Right cardiac atrium (tissue), 5 donors: ENCODE measurements at places on chromosomes 13 and 19.
A peak's percentile ranks its signal among the peaks of the same experiment; 100 is the strongest.

DNA sequence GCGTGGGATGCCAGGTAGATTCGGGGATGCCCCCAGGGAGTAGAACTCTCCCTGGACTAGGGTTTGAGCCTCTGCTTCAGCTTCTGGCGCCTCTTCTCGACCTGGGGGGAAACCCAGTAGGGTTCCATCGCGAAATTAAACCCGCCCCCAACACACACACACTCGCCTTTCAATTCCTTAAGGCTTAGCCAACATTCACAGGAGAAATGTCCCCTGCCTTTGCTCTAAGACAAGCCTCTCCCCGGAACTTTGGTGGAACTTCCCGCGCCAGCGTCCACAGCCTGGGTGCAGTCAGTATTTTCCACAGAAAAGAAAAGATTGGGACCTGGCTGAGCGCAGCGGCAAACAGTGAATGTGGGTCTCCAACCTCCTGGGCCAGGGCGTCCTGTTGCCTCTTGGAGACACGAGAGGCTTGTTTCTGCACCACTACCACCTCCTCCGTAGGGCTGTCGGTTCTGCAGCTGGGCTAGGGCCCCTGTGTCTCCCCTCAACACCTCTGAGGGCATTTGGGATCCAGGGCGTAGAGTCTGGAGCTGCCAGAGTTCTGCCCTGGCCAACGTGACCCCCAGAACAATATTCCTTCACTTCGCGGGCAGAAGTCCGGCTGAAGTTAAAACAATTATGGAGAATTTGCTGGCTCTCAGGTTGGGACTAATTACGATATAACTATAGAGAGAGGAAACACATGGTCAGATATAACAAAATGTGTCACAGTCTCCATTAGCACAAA is 3.2 kb downstream of the PDX1 start:
- DNase-seq, result no peak

GRCh38 chr13:72823724-72824123 is 41.8 kb downstream of the PIBF1 start:
- DNase-seq, result no peak

GRCh38 chr13:99996381-99996973 is 14.9 kb downstream of the ZIC2 start:
- DNase-seq, result no peak

GRCh38 chr19:52066258-52066863 is 17.7 kb upstream of the ZNF432 start:
- DNase-seq, result no peak

GRCh38 chr19:55603581-55604292 is 1.7 kb upstream of the ZNF865 start:
- no peak for DNase-seq

DNA sequence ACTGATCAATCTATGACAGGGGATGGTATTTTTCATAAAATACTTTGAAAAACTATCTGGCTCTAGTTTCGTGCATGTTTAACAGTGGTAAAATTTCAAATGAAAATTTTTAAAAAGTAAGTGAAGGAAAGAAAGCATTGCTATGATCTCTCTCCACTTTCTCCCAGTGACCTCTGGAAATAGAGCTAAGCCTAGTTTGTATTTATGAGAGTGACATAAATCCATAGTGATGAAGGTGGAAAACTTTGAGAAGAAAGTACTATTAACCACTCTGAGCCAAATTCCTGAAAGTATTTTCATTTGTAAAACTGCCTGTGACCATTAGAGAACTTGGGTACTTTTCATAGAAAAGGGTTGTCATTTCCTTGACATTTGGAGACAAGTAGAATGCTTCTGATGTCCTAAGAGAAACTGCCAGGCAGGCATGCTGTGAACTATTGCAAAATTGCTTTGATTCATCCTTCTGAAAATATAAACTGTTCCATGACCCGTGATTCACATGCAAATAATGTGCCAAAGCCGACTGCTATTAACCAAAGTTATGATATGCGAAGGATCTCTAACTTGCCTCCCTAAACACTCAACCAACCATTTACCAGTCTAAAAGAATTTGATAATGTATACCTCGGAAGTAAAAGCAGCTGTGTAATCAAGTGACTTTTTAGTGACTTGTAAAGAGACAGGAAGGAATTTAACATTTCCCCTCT is 133.2 kb downstream of the VWA8 start:
- DNase-seq, result no peak

DNA sequence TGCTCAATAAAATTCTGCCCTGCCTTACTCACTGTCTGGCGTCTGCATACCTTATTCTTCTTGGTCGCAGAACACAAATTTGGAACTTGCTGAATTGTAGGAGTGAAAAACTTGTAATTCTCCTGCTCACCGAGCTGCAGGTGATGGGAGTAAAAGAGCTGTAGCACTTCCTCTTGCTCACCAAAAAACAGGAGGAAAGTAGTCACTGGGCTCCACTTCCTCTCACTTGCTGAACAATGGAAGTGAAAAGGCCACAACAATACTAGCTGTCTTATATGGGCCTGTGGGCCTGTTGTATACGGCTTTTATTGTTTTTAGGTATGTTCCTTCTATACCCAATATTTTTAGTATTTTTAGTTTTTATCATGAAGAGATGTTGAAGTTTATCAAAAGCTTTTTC is 978.7 kb downstream of the SLITRK5 start:
- no peak for DNase-seq

DNA sequence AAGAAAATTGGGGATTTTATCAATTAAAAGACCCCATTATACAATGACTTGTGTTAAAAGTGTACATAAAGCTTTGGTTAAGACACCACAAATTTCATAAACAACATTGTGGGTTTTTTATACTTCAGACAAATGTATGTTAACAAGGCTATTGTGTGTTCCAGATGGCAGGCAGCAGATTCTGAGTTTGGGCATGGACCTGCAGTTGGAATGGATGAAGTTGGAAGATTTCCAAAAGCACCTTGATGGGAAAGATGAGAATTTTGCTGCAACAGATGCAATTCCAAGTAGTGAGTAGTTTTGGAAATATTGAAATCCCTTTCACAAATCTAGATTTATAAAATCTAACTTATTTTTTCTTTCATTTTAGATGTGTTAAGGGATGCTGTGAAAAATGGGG is 25.4 kb downstream of the MPHOSPH8 start:
- no peak for DNase-seq

- DNase-seq, result no peak
Measured at GRCh38 chr19:51508059-51508733, 6.6 kb upstream of the SIGLEC12 start.

DNA sequence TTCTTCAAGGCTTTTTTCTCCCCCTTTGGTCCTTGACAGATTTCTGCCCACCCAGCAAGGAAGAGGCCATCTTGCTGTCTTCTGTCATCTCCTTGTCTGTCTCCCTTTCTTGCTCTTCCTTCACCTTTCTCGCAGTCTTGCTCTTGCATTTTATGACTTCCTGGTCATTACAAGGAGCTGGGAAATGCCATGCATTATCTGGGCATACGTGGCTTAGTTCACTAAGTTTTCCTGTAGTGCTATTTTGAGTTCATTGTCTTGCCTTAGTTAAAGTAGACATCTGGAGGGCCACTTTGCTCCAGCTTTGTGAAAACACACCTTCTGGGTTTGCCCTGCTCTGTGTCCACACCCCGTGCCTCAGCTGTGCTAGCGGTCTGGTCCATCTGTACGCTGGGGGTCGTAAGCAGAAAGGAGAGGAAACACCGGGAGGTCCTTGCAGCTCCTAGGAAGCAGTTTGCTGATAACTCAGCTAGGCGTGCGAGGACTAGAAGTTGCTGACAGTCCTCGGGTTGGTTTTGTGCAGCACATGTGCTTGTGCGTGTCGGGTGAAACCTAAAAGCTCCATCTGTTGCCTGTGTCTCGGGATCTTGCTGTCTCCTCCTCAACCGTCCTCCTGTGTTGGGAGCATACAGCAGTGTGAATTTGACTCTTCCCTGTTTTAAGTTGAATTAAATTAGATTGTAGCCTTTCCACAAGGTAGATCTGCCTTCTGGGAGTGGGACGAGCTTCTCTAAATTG is 59.4 kb downstream of the ARHGEF7 start:
- no peak for DNase-seq

DNA sequence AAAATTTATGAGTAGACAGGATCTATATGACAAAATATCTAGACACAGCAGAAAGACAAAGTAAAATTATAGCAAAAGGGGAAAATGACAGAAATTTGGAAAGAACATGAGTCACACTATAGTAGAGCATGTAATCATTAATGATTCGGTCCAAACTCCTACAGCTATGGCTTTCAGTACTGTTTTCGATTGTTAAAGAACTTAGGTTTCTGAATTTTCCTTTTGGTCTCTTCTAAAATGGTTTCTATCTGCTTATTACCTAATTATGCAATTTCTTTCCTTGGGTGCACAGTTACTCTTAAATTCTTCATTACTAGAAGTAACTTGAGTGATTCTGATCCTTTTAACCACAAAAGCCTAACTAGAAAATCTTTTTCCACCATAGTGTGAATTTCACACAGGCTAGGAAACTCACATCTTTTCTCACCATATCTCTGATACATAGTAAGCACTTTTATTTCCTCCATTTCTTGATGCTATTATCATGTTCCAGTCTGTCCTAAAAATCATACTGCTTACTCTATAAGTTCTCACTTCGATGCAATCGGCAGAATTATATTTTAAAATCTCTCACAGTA is 1101.4 kb downstream of the PCDH9 start:
- no peak for DNase-seq

DNA sequence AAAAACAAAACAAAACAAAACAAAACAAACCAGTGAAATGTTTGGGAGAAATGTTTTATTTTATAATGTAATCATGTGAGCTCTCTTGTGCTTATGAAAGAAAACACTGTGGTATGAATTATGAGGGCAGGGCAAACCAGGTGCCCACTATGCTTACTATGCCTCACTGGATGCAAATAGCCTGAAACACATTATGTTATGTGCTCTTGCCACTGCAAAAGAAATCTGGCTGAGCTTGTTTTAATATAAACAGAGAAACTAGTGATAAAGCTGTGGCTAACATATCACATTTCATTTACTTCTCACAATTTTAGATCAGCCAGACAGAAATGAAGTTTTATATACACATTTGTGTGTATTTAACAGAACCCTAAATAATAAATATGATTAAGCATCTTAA is 8.7 kb upstream of the NBEA start:
- DNase-seq, result no peak

- peak; percentile 35 for DNase-seq
Measured at GRCh38 chr19:38845374-38846024, 4.3 kb downstream of the HNRNPL start.

- DNase-seq, result no peak
Measured at GRCh38 chr13:113595131-113595530, 10.6 kb downstream of the TFDP1 start.

DNA sequence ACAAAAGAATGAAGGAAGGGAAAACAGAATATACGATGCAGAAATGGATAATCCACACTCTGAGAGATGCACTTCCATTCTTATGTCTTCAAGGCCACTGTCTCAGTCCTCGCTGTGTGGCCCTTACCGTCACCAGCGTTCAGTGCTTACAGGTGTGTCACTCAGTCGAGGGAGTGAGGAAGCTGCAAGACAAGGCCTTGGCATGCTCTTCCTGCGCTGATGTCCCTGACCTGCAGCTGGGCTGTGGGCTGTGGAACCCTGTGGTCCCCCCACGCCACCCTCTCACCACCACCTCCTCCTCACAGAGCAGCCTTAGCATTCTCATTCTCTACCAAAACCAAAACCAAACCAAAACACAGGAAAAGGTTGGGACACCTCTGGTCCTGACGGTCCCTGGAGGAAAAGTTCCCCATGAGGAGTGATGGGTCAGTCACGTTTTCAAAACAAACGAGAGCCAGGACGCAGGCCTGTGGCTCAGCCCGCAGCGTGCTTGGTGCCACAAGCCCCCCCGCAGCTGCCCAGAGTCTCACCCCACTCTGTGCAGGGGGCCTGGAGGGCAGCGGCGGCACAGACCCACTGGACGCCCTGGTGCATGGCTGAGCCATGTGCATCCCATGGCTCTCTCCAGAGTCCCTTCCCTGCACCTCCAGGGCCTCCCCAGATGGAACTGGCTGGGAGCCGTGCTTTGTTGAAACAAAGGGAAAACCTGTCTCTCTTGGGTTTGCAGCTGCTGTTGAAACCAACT is 48.2 kb upstream of the GPR183 start:
- DNase-seq, result no peak

DNA sequence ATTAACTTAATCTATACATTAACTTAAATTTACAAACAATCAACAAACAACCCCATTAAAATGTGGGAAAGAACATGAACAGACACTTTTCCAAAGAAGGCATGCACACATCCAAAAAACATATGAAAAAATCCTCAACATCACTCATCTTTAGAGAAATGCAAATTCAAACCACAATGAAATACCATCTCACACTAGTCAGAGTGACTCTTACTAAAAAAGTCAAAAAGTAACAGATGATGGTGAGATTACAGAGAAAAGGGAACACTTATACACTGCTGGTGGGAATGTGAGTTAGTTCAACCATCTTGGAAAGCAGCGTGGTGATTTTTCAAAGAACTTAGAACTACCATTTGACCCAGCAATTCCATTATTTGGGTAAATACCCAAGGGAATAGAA is 759.2 kb upstream of the SLITRK1 start:
- no peak for DNase-seq

DNA sequence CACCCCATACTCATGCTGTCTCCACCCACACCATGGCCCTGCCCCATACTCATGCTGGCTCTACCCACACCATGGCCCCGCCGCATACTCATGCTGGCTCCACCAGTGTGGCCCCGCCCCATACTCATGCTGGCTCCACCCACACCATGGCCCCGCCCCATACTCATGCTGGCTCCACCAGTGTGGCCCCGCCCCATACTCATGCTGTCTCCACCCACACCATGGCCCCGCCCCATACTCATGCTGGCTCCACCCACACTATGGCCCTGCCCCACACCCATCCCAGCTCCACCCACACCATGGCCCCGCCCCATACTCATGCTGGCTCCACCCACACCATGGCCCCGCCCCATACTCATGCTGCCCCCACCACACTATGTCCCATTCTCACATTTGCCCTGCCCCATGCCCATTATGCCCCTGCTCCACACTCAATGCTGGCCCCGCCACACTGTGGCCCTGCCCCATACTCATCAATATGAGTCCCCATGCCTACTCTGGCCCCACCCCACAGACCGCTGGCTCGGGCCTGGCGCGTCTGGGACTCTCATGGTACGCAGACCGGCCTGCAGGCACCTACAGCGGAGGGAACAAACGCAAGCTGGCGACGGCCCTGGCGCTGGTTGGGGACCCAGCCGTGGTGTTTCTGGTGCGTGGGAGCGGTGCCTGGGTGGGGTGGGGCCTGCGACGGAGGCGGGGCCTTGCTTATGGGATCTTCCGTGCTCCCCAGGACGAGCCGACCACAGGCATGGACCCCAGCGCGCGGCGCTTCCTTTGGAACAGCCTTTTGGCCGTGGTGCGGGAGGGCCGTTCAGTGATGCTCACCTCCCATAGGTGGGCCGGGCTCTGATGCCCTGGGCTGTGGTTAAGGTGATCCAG is 3.7 kb upstream of the ARHGAP45 start:
- no peak for DNase-seq

- no peak for DNase-seq
Measured at GRCh38 chr19:18738961-18739690, 52.0 kb downstream of the COMP start.
